ENCODE measurements at places on chromosomes 11 and 22. TPM values are rescaled to one million over a fixed set of nuclear protein-coding genes. Genes with fewer than 3 reads are reported as not detected.

The OR5AK2 gene
- not detected for total RNA-seq

The RFPL1 gene
- total RNA-seq, result not detected

The CHRM1 gene
- total RNA-seq, result not detected

The KCNE3 gene
- 0.18 TPM for total RNA-seq

The OR8G1 gene
- not detected for total RNA-seq

The CLMP gene
- 56.1 TPM for total RNA-seq

The CRYBA4 gene
- total RNA-seq, result not detected

The GDPD4 gene
- not detected for total RNA-seq

The BTBD18 gene
- total RNA-seq, result not detected

The PHLDA2 gene
- total RNA-seq, result 4.4 TPM

The SLC1A2 gene
- 0.56 TPM for total RNA-seq

The OLFML1 gene
- 0.18 TPM for total RNA-seq

The SLC36A4 gene
- 13.1 TPM for total RNA-seq

The P2RX6 gene
- total RNA-seq, result 0.56 TPM

The MCHR1 gene
- 1.7 TPM for total RNA-seq
